GM23248 (cell line): ENCODE measurements at places on chromosomes 12 and 14. TPM values are rescaled to one million over a fixed set of nuclear protein-coding genes. Genes with fewer than 3 reads are reported as not detected.

- DNase-seq = no peak
- no peaks in the 10 kb centered on the region for H3K36me3 ChIP-seq
- H3K4me1 ChIP-seq = peaks cover 7% of the 10 kb centered on the region; the same call in 1 of the 2 replicates
Measured at GRCh38 chr12:95328708-95329107, 111.1 kb downstream of the VEZT start.

DNA sequence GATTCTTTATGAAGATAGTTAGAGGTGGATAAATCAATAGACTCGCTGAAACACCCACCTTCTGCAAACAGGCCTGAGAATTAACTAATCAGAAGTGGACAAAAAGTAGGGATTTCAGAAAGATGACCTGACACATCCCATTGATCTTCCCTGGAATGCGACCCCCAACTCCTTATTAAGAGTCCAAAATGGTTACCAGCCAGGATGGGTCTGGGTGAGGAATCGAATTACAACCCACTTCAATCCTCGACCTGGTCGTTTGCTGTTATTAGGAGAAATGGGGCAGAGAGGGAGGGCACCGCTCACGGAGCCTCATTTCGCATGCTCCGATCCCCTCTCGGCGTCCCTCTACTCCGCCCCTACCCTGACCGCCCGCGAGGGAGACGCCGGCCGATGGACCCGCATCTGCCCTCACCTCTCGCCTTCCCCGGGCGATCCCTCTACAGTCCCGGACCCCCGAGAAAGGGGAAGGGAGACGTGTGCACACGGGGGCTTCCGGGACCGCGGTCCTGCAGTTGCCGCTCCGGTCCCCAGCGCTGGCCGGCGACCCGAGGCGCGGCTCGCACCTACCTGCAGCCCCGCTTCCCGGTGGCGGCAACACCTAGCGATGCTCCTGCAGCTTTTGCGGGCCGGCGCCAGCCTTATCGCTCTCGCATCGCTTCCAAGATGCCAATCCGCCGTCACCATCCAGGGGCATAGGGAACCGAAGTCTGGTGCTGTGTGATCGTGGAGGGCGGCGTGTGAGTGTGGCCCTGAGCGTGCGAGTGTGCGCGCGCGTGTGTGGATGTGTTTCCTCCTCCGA lies 69.3 kb upstream of the USP15 start:
- H3K4me3 ChIP-seq = peak overlapping the region; percentile 68
- peaks cover 47% of the 10 kb centered on the region for H3K27me3 ChIP-seq
- DNase-seq = peak; percentile 9
- peaks cover 17% of the 10 kb centered on the region; the same call in 1 of the 2 replicates for H3K4me1 ChIP-seq

GRCh38 chr12:51421266-51421884 lies 3.3 kb upstream of the SLC4A8 start:
- peaks cover 6% of the 10 kb centered on the region; the same call in 1 of the 2 replicates for H3K4me1 ChIP-seq
- no peak overlapping the region for H3K27ac ChIP-seq
- peak; percentile 83 for DNase-seq

The NGB gene
- not detected in 2 replicates for total RNA-seq

The NABP2 gene
- total RNA-seq = 29.9 and 42.1 TPM in 2 replicates
